ENCODE measurements at places on chromosomes 3 and 15.

- H3K4me3 ChIP-seq = no peak overlapping the region
- H3K4me1 ChIP-seq = no peaks in the 10 kb centered on the region
- H3K36me3 ChIP-seq = no peaks in the 10 kb centered on the region
- no peak overlapping the region for H3K27ac ChIP-seq
Observed at GRCh38 chr3:140610544-140610943, 67.3 kb upstream of the TRIM42 start.

DNA sequence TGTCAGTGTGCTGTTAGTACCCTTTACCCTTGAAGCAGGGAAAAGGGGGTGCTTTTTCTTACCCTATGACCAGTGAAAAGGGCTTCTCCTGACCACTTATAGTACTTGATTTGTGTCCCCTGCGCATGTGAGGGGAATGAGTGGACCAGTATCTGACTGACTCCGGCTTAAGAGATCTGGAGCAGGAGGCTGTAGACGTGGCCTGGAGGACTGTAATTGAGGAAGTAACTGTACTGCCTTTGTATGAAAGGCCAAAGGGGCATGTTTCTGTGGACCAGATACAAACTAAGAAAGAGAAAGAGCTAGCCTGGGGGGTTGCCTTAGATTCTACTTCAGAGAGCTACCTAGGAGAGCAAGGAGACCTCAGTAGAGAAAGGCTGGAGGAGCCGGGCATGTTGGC is 89.9 kb upstream of the TBL1XR1 start:
- H3K27me3 ChIP-seq = no peaks in the 10 kb centered on the region
- no peak overlapping the region for H3K4me3 ChIP-seq
- no peaks in the 10 kb centered on the region for H3K36me3 ChIP-seq
- no peak overlapping the region for H3K27ac ChIP-seq
- peaks cover 3% of the 10 kb centered on the region for H3K4me1 ChIP-seq

DNA sequence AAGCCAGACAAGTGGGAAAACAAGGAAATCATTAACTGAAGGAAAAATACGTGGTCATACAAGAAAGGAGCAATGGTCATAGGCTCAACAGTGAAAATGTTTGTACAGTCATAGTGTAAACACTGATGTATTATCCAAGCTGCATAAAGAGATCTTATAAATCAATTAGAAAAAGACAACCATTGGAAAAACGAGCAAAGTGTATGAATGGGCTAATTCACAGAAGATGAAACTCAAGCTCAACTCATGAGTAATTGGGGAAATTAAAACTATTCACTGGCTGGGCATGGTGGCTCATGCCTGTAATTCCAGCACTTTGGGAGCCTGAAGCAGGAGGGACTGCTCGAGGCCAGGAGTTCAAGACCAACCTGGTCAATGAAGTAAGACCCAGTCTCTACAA is 6.4 kb upstream of the IGF2BP2 start:
- peaks cover 58% of the 10 kb centered on the region for H3K27me3 ChIP-seq
- no peak for DNase-seq
- H3K4me1 ChIP-seq = peaks cover 3% of the 10 kb centered on the region
- H3K27ac ChIP-seq = no peak overlapping the region
- no peaks in the 10 kb centered on the region for H3K36me3 ChIP-seq
- H3K4me3 ChIP-seq = no peak overlapping the region

DNA sequence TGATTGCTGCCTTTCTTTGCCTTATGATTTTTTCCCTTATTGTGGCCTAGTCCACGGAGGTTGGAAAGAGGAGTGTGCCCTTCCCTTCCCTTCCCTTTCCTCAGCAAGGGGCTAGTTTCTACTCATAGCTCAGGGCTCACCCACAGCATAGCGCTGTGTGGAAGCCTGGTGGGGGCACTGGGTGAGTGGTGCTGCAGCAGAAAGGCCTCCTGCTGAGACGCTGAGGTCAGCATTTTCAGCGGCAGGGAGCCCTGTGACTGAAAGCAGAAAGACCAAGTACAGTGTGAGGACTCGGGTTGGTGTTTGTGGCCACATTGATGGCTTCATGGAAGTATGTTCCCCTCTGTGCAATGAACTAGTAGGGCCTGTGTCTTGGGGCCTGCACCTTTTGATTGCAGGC is 21.9 kb downstream of the CACNA1D start:
- no peaks in the 10 kb centered on the region for H3K4me1 ChIP-seq
- H3K27me3 ChIP-seq = peaks cover 21% of the 10 kb centered on the region
- H3K4me3 ChIP-seq = no peak overlapping the region
- no peak for DNase-seq
- no peak overlapping the region for H3K27ac ChIP-seq

- H3K4me3 ChIP-seq = no peak overlapping the region
- no peaks in the 10 kb centered on the region for H3K27me3 ChIP-seq
- H3K27ac ChIP-seq = no peak overlapping the region
- DNase-seq = no peak
- peaks cover 18% of the 10 kb centered on the region for H3K36me3 ChIP-seq
Observed at GRCh38 chr3:51691949-51692348, 14.9 kb upstream of the GRM2 start.

- no peak overlapping the region for H3K27ac ChIP-seq
- no peaks in the 10 kb centered on the region for H3K36me3 ChIP-seq
- no peaks in the 10 kb centered on the region for H3K4me1 ChIP-seq
- H3K4me3 ChIP-seq = no peak overlapping the region
- no peak for DNase-seq
- no peaks in the 10 kb centered on the region for H3K27me3 ChIP-seq
Observed at GRCh38 chr3:64939309-64939708, 251.5 kb upstream of the ADAMTS9 start.

- peak; percentile 8 for DNase-seq
- no peak overlapping the region for H3K4me3 ChIP-seq
- H3K27me3 ChIP-seq = peaks cover 90% of the 10 kb centered on the region
- H3K4me1 ChIP-seq = peaks cover 2% of the 10 kb centered on the region
- peak overlapping the region; percentile 32 for H3K27ac ChIP-seq
Observed at GRCh38 chr15:96342406-96343112, 12.1 kb downstream of the NR2F2 start.

DNA sequence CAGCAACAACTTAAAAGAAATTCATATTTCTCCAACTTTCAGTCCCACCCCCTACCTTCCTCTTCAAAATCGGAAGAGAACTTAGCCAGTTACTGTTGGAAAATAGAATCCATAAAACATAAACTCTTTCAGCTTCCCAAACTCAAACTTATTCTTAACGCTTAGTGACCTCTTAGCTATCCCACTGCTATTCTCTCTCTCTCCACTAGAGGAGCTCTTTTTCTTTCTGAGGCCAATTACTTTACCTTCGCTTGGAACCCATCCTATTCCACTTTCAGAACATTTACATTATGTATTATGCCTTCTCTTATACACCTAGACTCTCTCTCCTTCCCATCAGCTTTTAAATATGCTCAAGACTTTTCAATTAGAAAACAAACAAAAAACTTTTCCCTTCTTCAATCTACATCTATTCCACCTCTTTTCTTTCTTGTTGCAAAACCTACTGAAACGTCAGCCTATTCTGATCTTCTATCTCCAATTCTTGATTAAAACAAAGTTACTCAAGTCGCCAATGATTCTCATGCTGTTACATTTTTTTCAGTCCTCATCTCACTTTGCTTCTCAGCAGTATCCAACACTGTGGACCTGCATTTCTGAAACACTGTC is 13.4 kb upstream of the GHSR start:
- no peak overlapping the region for H3K27ac ChIP-seq
- H3K4me3 ChIP-seq = no peak overlapping the region
- no peaks in the 10 kb centered on the region for H3K36me3 ChIP-seq
- peaks cover 2% of the 10 kb centered on the region for H3K4me1 ChIP-seq
- no peak for DNase-seq

DNA sequence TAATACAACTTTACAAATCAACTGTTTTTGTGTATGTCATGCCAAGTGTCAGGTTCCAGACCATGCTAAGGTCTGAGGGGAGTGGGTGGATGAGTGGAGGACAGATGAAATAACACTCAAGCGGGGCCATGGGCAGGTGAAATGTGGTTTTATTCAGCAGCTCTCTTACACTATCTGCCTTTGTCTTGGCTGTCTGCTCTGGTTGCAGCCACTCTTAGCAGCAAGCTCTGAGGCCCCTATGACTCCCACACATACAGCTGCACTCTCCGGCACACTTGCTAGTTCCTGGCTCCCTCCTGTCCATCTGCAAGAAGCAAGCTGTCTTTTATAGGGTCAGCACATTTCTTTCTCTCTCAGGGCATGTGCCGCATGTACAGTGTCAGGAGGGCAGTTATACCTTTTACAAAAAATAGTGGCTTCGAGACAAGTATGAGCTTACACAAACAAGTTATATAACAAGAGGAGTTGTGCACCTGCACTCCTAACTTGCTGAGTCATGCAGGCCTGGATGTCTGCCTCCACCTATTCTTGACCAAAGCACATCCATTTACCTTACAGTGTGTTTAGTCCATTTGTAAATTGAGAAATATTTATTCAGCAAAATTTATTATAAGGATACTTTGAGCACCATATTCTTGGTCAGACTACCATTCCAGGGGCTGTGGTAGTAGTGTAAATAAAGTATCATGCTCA is 683.7 kb upstream of the CBLB start:
- no peaks in the 10 kb centered on the region for H3K4me1 ChIP-seq
- H3K4me3 ChIP-seq = no peak overlapping the region
- no peak for DNase-seq
- H3K27ac ChIP-seq = no peak overlapping the region
- H3K36me3 ChIP-seq = peaks cover 5% of the 10 kb centered on the region

DNA sequence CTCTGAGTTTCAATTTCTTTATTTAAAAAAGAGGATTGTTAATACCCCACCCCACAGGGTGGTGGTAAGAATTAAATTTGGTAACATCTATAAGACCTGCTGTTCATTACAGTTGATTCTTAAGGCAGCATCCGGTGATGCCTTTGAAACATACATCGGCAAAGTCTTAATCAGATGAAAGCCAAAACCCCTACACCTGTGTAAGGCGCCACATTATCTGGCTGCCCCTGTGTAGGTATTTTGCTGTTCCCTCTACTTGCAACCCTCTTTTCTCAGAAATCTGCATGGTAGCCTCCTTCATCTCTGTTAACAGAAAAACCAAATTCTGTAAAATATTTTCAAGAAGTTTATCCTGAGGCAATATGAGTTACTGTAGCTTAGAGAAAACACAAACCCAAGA is 90.0 kb downstream of the ST6GAL1 start:
- H3K36me3 ChIP-seq = peaks cover 31% of the 10 kb centered on the region
- H3K4me1 ChIP-seq = peaks cover 40% of the 10 kb centered on the region
- peak overlapping the region; percentile 72 for H3K27ac ChIP-seq
- no peak overlapping the region for H3K4me3 ChIP-seq

DNA sequence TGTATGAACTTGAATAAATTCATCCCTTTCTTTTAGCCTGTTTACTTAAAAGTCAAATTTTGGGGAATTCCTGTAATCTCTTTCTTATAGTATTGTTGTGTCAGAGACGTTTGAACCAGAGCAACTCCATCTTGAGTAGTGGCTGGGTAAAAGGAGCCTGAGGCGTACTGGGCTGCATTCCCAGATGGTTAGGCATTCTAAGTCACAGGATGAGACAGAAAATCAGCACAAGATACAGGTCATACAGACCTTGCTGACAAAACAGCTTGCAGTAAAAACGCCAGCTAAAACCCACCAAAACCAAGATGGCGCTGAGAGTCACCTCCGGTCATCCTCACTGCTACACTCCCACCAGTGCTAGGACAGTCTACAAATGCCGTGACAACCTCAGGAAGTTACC is 94.5 kb downstream of the P3H2 start:
- no peaks in the 10 kb centered on the region for H3K36me3 ChIP-seq
- H3K4me1 ChIP-seq = no peaks in the 10 kb centered on the region
- DNase-seq = no peak
- H3K27ac ChIP-seq = no peak overlapping the region
- H3K4me3 ChIP-seq = no peak overlapping the region

- no peaks in the 10 kb centered on the region for H3K27me3 ChIP-seq
- H3K27ac ChIP-seq = no peak overlapping the region
- no peaks in the 10 kb centered on the region for H3K4me1 ChIP-seq
- no peaks in the 10 kb centered on the region for H3K36me3 ChIP-seq
- no peak overlapping the region for H3K4me3 ChIP-seq
Observed at GRCh38 chr15:54812383-54812782, 384.4 kb downstream of the RSL24D1 start.

- no peak overlapping the region for H3K4me3 ChIP-seq
- H3K27ac ChIP-seq = no peak overlapping the region
- H3K36me3 ChIP-seq = peaks cover 40% of the 10 kb centered on the region
- no peaks in the 10 kb centered on the region for H3K27me3 ChIP-seq
- peaks cover 27% of the 10 kb centered on the region for H3K4me1 ChIP-seq
Observed at GRCh38 chr3:27451251-27451650, 32.9 kb downstream of the SLC4A7 start.

DNA sequence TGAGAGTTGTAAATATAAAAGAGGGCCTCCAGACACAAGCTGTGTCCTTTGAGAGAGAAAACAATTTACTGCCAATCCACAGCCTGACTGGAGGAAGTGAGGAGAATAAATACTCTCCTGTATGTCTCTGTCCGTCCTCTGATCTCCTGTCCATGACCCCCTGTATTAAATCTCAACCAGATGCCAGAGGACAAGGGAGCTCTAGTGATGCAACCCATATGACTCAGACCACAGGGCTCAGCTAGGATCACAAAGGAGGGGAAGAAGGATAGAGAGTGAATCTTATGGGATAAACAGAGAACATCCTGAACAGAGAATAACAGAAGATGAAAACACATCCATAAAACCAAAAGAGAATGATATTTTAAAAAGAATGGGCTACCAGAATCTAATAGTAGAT is 482.6 kb downstream of the PLOD2 start:
- no peak overlapping the region for H3K4me3 ChIP-seq
- H3K36me3 ChIP-seq = no peaks in the 10 kb centered on the region
- no peak for DNase-seq
- no peaks in the 10 kb centered on the region for H3K4me1 ChIP-seq
- H3K27ac ChIP-seq = no peak overlapping the region

- H3K4me3 ChIP-seq = no peak overlapping the region
- peaks cover 31% of the 10 kb centered on the region for H3K27me3 ChIP-seq
Observed at GRCh38 chr3:122942937-122943827, 84.4 kb downstream of the SEMA5B start.

GRCh38 chr15:96585484-96586386 is 255.2 kb downstream of the NR2F2 start:
- no peaks in the 10 kb centered on the region for H3K4me1 ChIP-seq
- H3K27ac ChIP-seq = no peak overlapping the region
- no peaks in the 10 kb centered on the region for H3K36me3 ChIP-seq
- H3K27me3 ChIP-seq = no peaks in the 10 kb centered on the region
- no peak overlapping the region for H3K4me3 ChIP-seq

GRCh38 chr3:191300422-191300821 is 28.8 kb upstream of the CCDC50 start:
- no peaks in the 10 kb centered on the region for H3K27me3 ChIP-seq
- H3K27ac ChIP-seq = no peak overlapping the region
- no peak for DNase-seq
- no peaks in the 10 kb centered on the region for H3K4me1 ChIP-seq
- H3K36me3 ChIP-seq = no peaks in the 10 kb centered on the region
- H3K4me3 ChIP-seq = no peak overlapping the region

DNA sequence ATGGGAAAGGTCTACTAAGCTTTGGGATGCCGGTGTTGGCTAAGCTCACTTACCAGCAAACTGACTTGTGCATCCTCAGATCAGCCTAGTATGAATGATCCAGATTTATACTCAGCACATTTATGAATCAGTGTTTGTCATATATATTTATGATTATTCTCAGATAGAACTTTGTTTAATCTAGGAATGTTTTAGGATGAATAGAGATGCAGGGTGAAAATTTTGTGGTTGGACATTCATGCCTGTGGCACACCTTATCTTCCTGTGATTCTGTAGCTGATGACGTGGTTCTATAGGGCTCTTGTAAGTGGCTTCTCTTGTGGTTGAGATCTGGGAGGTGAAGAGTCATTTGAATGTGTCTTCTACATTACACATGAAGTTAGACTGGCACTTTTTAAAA is 11.4 kb downstream of the CDIN1 start:
- no peaks in the 10 kb centered on the region for H3K36me3 ChIP-seq
- no peak for DNase-seq
- no peak overlapping the region for H3K4me3 ChIP-seq
- no peak overlapping the region for H3K27ac ChIP-seq

Measured in activated CD8-positive, alpha-beta memory T cell treated with anti-CD3 and anti-CD28 coated beads, Interleukin-2, amount 10 ng/mL, durations not matched to agents 7 days and 5 days (primary cell).